ENCODE measurements at places on chromosomes 3 and 15.

GRCh38 chr3:110799271-110799670 is 272.3 kb upstream of the NECTIN3 start:
- DNase-seq = no peak

GRCh38 chr3:136350132-136350531 is 100.0 kb downstream of the PCCB start:
- no peak for DNase-seq

DNA sequence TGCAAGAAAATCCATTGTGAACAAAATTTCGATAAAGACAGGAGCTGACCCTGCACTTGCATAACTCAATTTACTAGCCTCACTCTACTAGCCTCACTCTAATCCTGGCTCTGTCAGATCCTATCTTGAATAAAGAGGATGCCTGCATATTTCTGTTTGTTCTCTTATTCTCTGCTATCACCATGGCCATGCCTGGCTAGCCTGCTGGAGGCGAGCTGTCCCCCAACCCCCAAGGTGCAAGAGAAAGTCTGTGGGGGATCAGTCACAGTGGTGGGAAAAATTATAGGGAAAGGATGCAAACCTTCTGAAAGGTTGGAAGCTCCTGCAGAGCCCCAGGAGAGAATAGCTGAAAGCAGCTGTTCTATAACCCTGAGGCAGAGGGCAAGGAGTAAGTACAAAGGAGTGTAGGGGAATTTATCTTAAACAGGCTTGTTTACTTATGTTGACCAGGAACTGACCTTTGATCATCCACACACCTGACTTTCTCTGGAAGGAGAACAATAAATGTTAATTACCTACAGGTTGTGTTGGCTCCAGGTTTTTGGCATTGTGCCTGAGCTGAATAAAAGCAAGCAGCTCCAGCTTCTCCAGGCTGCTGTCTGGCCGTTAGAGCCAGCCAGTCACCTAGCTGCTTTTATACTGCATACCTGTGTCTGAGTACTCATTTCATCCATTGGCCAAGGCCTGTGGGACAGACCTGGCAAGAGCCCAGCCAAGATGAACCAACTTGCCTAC is 137.7 kb upstream of the RASGRP1 start:
- no peak for DNase-seq

- no peak for DNase-seq
These were observed 1.4 kb downstream of the DNAJA4 start for GRCh38 chr15:78265752-78266224.

DNA sequence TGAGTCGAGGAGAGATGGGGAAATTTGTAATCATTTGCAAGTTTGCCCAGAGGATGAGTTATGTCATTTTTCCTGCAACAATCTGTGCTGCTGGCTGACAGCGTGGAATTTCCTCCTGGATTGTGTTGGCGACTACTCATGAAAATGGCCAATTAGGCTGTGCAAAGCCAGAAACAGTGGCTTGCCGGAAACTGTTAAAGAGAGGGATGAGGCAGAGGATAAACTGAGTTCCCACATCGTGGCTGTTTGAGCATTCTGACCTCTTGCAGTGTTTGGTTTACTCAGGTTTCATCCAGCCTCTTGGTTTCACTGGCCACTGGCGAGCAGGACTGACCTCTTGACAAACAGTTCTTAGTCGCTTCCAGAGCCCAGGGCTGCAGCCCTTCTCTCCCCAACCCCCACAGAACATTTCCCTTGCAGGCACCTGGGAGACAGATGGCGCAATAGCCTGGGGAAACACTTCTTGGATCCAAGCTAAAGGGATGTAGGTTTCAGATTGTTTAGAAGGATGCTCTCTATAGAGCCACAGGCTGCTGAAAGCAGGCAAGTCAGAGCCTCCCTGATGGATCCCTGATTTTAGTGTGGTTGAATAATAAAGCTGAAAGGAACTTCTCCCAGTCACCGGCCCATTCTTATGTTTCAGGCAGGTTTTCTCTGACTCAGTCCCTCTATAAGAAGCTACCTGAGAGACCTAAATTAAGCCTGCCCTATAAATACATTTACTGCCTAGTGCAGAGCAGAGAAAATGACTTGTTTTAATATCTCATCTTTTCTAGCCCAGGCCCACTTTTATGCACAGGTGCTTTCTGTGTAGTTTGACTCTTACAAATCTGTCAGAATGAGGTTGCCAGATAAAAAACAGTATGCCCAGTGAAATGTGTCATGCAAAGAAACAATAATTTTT is 92.8 kb upstream of the UBE2E1 start:
- no peak for DNase-seq

DNA sequence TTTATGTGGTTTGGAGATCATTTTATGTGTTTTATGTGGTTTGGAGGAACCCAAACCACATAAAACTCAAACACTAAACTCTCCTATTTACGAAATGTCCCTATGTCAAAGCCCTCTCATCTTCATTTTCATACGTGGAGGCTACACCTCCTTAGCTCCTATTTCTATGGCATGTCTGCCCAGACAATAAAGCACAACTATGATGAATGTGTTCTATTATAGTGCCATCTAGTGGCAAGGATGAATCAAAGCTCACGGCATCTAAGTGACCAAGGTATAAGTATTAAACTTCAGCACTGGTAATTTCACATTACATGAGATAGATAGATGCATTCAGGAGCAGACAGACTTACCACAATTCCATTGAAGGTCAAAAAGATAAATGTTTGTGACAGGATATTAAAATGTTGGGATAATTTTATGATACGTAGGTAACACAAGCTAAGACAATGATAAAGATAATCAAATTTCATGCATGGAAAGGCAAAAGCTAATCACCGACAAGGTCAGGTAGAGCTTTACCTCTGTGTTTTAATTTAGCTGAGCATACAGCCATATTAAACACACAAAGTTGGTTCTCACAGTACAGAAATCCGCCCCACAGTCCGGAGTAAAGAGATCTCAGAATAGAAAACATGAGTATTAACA is 130.6 kb upstream of the FHIT start:
- no peak for DNase-seq

GRCh38 chr3:19543212-19543841 is 390.7 kb downstream of the EFHB start:
- DNase-seq = no peak

GRCh38 chr3:150033721-150034120 is 63.0 kb upstream of the PFN2 start:
- no peak for DNase-seq

DNA sequence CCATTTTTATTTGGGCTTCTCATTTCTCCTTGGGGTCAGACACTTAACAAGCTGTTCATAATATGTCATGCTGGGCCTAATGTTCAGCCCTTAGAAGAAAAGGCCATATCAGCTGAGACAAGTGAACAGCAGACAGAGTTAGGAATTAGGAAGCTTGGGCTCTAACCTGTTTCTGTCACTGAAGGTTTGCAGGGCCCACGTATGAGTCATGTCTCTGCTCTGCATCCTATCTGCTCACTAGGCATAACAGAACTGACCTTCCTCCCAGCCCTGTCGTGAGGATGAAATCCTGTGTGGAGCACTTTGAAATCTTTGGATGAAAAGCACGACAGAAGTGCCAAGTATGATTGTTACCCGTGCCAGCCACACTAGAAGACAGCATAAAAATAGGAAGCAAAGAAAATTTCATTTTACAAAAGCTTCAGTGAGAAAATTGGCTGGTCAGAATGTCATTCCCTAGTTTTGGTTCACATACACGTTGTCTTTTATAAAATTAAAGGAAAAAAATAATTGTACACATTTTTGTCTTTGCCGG is 26.5 kb upstream of the CD47 start:
- DNase-seq = no peak

DNA sequence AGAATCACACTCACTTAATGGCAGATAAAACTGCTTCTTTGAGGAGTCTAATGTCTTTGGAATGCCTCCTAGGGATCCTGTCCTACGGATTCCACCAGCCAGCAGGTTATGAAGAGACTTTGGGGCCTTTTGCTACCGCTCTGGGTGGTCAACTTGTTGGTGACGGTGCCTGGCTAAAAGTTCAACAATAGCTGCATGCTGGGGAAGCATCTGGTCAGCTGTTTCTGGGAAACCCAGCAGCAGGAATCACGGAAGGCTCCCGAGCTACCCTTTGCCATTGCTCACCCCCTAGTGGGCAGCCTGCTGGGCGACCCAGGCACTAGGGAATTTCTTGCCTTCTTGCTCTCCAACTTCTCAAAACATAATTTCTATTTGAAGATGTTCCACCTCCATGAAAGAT is 263.3 kb downstream of the NEK10 start:
- DNase-seq = no peak

DNA sequence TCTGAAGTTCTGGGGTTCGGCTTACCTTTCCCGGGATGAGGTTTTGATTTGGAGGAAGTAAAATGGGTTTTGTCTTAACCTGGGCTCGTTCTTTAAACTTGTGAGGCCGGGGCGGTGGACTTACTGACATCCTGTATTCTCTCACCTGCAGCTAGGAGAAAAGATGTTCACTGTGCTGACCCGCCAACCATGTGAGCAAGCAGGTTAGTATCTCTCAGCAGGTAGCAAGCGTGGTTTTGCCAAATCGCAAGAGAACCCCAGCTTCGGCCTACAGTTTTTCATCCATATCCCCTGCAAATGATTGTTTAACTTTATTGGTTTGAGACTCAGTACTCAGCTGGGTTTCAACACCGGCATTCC is 891 bp downstream of the ENTPD3 start:
- DNase-seq = no peak

- no peak for DNase-seq
These were observed 2.8 kb downstream of the FNDC3B start for GRCh38 chr3:172042136-172042662.

GRCh38 chr3:44130249-44130648 is 111.4 kb upstream of the TOPAZ1 start:
- no peak for DNase-seq

GRCh38 chr3:56136514-56136913 is 331.8 kb downstream of the ERC2 start:
- no peak for DNase-seq

DNA sequence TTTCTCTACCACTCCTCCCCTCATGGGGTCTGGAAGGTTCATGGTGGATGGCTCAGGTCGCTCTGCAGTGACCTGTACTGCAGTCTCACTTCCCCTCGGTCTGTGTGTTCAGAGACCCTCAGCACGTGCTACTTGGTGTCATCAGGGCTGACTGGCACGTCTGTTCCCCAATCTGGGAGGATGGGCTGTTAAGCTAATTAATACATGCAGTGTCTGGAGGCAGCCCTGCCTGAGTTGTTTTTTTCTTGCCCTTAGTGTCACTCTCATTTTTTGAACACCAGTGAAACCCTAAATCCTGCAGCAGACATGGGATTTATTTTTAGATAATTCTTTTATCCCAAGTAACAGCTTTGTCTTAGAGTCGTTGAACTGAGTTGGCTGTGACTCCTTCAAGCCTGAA is 64.6 kb downstream of the ARNT2 start:
- DNase-seq = no peak

GRCh38 chr15:68518785-68519430 is 59.9 kb upstream of the CORO2B start:
- no peak for DNase-seq

- DNase-seq = no peak
These were observed 181.0 kb downstream of the UACA start for GRCh38 chr15:70582143-70582945.

- no peak for DNase-seq
These were observed 45.2 kb downstream of the RPN1 start for GRCh38 chr3:128605091-128606046.

DNA sequence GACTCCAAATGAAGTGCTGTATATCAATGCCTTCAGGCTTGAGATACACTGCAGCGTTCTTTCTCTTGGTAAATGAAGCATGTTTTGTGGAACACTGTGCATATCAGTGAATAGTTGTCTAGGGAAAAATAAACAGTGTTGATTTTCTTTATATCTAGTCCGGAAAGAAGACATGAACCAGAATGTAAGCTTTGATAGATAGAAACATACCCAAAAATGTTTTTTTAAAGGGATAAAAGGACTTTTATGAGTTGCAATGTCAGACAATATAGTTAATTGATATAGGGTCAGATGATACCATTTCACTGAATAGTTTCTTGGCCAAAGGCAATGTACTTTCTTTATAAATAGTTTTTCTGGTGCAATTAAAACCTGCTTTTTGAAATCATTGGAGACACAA is 1037.8 kb downstream of the OTOL1 start:
- no peak for DNase-seq

DNA sequence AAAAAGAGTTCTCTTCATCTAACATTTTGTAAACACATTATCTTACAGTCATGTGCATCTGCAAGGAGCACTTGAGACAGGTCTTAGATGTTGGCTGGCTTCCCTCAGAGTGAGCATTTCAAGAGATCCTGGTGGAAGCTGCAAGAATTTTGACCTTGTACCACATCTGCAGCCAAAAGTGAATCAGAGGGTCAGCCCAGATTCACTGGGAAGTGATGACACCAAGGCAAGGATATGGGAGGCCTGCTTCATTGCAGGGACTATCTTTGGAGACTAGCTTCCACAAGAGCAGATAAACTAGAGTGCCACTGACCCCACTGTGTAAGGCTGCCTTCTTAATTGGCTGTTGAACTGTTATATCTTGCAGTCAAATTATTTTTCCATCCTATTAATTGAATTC is 21.3 kb upstream of the GADL1 start:
- no peak for DNase-seq

DNA sequence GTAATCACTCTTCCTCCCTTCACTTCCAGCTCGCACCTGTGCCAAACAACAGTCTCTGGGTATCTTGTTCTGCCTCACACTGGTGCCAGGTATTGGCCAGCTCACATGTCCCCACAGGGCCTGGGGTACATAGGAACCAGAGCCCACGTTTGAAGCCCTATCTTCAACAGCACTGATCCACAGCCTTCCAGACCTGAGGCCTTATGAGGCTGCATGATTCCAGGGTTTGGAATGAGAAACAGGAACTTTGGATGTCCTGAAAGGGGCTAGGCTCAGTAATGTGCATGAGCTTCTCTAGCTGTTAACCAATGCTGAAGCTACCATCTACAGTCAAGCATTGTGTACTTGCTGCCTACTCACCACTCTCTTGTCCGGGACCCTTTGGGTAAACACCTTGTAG is 92.4 kb downstream of the GPR156 start:
- DNase-seq = no peak

GRCh38 chr3:5798809-5799208 is 611.3 kb downstream of the EDEM1 start:
- DNase-seq = no peak

GRCh38 chr3:11375333-11376088 is 103.3 kb downstream of the ATG7 start:
- DNase-seq = no peak

- DNase-seq = no peak
These were observed 72.8 kb downstream of the SLC9A9 start for GRCh38 chr3:143775459-143775858.

GRCh38 chr3:102084704-102085103 is 235.4 kb downstream of the NFKBIZ start:
- no peak for DNase-seq

GRCh38 chr15:48178648-48178931 is 495 bp upstream of the MYEF2 start:
- DNase-seq = no peak

DNA sequence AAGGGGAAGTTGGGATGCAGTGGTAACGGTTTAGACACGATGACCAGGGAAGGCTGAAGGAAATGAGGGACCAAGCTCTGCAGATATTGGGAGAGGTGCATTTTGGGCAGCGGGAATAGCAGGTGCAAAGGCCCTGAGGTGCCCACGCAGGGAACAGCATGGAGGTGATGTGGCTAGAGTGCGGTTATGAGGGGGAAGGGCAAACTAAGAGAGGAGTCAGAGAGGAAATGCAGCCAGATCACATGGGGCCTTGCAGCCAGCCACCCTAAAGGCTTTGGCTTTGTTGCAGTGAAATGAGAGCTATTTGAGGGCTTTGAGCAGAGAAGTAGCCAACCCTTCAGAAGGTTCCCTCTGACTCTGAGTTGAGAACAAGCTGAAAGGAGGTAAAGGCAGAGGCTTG is 2.6 kb downstream of the SPATA12 start:
- no peak for DNase-seq
